Fibroblast of skin of scalp (primary cell): ENCODE measurements at places on chromosomes 11 and 22.
A peak's percentile ranks its signal among the peaks of the same experiment; 100 is the strongest.

- no peak for DNase-seq
Observed at GRCh38 chr11:63527667-63528066, 8.9 kb upstream of the PLAAT4 start.

DNA sequence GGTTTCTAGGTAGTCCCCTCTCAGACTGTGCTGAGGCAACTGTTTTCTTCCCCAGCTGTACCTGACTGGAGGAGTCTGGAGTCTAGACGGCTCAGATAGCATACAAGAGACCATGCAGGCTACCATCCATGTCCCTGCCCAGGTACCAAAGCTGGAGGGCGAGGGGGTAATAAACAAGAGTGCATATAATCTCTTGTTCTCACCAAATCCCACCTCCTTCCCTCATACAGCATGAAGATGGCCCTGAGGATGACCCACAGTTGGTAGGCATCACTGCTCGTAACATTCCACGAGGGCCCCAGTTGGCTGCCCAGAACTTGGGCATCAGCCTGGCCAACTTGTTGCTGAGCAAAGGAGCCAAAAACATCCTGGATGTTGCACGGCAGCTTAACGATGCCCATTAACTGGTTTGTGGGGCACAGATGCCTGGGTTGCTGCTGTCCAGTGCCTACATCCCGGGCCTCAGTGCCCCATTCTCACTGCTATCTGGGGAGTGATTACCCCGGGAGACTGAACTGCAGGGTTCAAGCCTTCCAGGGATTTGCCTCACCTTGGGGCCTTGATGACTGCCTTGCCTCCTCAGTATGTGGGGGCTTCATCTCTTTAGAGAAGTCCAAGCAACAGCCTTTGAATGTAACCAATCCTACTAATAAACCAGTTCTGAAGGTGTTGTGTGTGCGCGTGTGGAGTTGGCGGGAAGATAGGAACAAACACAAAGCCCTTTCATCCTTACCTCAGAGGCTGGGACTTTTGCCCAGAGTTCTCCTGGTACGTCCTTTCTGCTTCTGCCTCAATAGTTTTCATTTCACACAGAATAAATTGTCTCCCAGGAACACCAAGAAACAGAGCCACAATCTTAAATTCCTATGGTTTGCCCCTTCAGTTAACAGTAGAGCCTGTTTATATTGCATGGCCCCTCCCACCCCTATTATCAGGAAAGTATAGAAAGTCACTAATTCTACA lies 8.5 kb downstream of the HMBS start:
- DNase-seq: no peak

DNA sequence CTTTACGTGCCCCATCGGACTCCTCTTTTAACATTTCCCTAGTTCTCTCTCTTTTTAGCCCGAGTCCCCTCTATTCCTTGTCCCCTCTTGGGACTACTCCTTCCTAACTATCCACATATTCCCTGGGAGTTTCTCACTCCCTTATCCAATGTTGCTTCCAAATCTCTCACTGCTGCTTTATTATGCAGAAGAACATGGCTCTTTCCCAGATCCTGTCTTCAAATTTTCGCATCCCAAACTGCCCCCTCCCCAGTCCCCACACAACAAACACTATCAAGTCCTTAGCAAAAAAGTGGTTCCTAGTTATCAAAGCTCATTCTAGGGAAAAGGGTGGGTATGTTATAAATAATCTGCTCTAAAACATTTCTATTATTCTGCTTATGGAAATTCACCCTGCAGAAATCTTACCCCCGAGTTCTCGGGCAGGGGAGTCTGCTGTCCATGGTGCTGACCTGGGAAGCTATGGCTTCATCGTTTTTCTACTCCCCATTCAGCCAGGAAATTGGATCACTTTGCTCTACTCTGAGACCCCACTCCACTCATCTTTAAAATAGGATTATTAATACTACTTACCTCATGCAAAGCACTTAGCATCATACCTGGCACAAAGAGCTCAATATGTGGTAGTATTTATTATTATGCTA lies 393.5 kb downstream of the BUD13 start:
- DNase-seq: peak; percentile 41

DNA sequence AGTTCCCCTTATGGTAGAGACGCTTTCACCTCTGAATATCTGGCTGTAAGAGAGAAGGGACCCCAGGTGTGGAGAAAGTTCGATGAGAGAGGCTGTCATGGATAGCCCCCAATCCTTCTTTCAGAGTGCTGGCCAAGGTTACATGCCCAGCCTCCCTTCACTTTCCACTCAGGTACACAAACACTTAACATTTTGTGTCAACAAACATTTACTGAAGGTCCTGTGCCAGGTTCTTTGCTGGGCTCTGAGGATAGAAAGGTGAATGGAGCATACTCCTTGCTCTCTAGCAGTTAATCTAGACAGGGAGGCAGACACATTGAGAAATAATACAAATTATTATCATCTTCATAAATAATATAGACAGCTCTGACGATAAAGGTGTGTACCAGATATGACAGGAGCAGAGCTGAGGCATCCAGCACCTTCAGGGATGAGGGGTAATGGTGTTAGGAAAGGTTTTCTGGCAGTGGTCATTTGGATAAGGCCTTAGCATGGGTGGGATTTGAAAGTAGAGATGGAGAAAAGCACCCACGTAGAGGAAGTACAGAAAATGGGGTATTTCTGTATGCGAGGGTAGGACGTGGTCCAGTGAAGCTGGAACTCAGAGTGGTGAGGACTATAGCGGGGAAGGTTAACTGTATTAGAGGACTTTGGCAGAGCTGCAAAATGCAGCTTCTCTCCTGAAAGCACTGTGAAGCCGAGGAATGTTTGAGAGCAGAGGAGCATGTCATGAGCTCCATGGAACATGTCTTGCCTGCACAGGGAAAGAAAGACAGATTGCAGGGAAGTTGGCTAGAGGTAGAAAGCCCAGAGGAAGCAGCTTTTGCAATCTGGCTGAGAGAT lies 19.6 kb downstream of the PPFIBP2 start:
- DNase-seq: no peak

DNA sequence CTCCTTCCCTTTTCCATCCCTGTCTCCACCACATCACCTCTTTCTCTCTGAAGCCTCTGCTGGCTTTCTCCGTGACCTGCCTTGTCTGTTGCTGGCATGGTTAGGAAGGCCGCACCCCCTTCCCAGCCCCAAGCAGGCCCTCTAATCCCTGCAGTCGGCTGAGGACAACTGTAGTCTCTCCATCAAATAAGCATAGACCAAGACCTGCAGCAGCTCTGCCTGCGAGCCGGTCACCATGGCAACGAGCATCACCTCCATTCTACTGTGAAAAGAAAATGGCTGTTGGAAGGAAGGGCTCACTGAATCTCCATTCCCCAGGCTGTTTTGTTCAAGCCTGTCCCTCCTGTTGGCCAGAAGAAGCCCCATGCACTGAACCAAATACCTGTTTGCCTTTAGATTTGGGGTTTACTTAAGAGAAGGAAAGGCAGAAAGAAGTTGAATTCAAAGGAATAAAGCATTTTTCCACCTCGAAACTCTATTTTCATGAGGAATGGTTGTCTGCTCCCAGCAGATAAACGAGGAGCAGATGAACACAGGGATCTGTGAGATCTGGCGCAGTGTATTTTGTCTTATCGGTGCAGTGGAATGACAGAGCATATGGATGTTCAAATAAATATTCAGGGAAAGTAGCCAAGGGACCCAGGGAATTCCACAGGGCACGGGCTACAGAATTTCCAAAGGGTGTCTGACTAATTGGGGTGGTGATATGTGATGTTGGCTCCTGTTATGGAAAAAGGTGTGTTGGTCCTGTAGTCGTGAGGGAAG lies 113.1 kb upstream of the TTC12 start:
- DNase-seq: no peak

- DNase-seq: no peak
Observed at GRCh38 chr11:120403966-120404365, 67.8 kb downstream of the ARHGEF12 start.

DNA sequence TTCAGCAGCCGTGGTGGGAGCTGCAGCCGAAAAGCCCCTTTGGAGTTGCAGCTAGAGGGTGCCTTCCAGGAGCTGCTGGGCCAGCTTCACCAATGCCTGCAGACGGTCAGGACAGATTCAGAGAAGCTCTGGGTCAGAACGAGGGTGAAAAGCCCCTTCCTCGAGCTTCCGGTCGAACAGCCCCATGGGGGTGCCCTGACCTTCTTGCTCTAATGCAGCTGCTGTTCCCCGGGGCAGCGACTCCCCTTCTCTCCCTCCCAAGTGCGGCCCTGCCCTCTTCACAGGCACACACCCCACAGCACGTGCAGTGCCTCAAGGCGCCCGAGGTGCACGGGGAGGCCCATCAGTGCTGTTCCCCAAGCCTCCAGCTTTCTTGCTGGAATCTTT lies 9.6 kb upstream of the IFITM3 start:
- DNase-seq: no peak

GRCh38 chr11:113385749-113386148 lies 1.8 kb upstream of the ANKK1 start:
- no peak for DNase-seq

- no peak for DNase-seq
Observed at GRCh38 chr11:30775233-30775522, 189.0 kb upstream of the MPPED2 start.

DNA sequence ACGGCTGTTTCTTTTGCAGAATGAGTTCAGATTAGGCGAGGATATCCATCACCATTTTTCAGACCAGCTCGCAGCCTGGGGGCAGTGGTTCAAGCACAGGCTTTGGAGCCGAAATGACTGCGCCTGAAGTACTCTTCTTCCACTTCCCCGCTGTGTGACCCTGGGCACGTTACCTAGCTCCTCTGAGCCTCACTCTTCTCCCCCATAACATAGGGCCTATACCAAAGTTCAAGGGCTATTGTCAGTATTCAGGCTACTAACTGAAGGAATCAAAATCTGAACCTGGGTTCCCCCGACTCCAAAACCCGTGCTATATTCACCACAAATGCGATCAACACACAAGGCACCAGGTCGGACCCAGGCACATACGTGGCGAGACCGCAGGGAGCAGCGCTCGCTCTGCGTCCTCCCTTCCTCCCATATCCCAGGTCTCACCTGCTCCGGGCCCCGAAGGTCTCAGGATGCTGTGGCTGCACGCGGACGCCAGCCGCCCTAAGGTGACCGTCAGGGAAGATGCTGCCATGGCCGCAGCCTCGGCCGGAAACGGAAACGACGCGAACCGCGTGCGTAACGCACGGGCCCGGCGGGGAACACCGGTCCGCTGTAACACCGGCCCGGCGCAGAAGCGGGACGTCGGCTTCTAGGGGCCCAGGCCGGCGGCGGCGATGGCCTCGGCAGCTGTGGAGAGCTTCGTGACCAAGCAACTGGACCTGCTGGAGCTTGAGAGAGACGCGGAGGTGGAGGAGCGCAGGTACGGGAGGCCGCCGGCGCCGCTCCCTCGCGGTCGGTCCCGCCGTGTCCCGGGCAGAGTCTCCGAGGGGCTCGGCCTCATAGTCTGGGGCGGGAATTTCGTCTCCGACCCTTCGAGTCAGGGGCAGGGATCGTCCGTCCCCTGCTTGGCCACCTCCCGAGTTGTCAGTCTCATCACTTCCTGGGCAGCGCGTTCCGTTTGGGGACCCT lies at the start of the genes IGHMBP2 and MRPL21:
Gene IGHMBP2, plus strand, starts transcription at position 604 of the 960 bp plus-strand sequence. Its CDS starts 62 bp downstream, at position 666.
Gene MRPL21, minus strand, starts transcription at position 545 of the 960 bp plus-strand sequence. Its CDS starts 22 bp downstream, at position 523.
- DNase-seq: peak; percentile 83

DNA sequence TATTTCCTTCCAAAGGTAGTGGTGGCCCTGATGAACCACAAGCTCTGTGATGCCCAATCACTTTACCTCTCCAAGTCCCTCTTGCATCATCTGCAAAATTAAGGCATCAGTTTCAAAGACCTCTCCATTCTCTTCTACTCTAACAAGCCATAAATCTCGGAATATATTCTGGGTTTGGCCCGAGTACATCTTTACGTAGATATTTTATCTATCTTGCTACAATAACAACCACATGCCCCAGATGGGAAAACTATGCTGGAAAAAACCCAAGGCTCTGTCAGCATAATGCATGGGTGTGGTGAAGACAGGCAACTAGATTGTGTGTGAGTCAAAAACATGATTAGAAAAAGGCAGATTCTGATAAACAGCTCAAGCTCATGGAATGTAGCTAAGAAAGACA lies 228.2 kb upstream of the BLID start:
- peak; percentile 94 for DNase-seq

DNA sequence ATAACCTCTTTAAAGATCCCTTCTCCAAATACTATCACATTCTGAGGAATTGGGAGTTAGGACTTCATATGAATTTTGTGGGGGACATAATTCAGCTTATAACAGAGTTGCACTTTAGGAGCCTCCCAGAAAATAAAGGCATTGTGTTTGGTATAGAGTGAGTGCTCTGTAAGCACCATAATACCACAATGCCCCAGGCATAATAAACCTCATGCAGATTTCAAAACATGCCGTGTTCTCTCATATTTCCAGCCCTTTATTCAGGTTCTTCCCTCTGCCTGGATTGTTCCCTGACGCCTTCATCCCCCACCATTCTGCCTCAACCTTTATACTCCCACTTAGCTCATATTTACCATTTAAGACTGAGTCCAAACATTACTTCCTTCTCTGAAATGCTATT lies 398.8 kb upstream of the FAT3 start:
- no peak for DNase-seq

DNA sequence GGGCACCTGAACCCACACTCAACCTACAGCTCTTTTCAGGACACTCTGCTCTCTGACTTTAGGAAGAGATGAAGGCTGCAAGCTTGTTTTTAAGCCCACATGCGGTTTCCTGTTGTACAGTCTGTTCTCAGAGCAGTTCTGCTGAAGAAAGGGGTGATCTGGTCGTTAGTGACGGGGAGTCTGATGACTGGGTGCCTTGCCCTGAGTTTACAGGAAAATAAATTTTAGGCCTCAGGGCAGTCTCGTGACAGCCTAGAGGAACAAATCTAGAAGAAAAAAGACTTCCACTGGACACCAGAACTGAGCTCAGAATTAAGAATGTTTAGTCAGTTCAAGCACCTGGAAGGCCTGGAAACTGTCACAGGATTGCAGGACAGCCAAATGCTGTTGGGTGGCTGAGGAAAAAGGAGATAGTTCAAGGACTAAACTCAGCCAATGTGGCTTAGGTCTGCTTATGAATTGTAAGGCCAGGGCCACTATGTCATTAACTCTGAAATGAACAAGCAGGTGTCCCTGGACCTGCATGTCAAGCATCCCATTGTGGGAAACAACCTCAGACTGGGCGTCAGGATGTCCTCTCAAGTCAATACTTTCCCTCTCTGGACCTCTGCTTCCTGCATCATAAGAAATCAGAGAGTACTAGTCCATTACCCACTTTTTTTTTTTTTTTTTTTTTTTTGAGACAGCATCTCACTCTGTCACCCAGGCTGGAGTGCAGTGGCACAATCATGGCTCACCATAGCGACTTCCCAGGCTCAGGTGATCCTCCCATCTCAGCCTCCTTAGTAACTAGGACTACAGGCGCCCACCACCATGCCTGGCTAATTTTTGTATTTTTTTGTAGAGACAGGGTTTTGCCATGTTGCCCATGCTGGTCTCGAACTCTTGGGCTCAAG lies 5.7 kb downstream of the PIK3IP1 start:
- no peak for DNase-seq

- no peak for DNase-seq
Observed at GRCh38 chr11:76231121-76231738, 24.9 kb upstream of the WNT11 start.

GRCh38 chr11:115535781-115536180 lies 31.6 kb upstream of the CADM1 start:
- DNase-seq: no peak

- no peak for DNase-seq
Observed at GRCh38 chr11:129637473-129637872, 178.2 kb upstream of the TMEM45B start.
